ENCODE measurements at places on chromosomes 5 and 9.

- DNase-seq, result peak; percentile 75
Observed at GRCh38 chr5:150544611-150545219, 36.8 kb downstream of the NDST1 start.

GRCh38 chr5:180333661-180334060 lies 19.5 kb downstream of the GFPT2 start:
- DNase-seq, result no peak

- no peak for DNase-seq
Observed at GRCh38 chr5:92977846-92978540, 603.0 kb downstream of the NR2F1-AS1 start.

DNA sequence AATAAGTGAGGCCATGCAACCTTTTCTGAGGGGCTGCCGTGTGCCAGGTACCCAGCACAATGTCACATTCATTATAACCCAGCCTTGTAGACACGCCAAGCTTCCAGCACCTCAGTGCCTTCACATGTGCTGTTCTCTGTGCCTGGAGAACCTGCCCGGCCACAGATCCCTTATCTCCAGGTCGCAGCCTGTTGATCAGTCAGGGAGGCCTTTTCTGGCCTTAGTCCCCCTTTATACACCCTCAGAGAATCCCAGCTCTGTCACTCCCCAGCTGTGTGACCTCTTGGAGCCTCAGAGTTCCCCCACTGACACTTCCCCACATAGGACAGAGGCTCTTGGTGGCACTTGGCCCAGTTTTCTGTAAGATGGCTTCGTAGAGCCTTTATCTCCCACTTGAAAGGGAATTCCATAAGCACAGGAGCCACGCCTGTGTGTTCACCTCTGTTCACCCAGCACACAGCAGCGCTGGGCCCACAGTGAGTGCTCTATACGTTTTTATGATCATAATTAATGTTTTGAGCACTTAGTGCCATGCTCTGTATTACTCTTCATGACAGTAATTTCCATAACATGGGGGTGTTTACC lies 38.7 kb downstream of the NEURL1B start:
- no peak for DNase-seq

- DNase-seq, result no peak
Observed at GRCh38 chr5:143583409-143583808, 179.9 kb upstream of the NR3C1 start.

DNA sequence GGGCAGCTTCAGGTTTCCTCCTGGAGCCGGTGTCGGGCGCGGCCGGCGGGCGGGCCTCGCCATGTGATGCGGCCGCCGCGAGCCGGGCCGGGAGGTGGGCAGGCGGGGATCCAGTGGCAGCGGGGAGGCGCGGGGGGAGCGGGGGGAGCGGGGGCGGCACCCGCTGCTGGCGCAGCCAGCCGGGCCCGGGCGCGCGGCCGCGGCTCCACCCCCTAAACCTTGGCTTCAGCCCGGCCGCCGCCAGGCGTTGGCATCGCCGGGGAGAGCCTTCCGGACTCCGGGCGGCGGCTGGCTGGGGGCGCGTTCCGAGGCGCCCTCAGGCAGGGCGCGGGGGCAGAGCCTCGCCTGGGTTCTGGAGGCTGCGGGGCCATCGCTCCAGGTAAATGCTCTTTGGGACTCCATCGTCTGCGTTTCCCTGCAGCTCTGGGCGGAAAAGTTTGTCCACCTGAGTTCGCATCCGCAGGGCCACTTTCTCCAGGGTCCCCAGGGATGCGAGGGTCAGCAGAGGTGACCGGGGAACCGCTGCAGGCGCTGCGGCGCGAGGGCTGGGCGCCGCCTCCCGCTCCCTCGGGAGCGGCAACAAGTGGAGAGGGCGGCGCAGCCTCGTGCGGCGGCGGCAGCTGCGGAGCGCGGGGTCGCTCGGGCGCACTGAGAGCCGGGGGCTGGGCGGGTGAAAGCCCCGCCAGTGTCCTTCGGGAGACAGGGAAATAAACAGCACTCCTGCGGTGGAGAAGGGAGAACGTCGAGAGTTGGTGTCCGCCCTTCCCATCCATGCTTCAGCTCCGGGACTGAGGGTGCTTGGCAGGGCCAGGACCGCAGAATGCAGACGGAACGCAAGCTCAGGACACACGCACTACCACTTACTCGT lies at the start of gene ARHGEF28:
ARHGEF28 (plus strand) TSS at position 253 of the 868 bp plus-strand sequence. CDS start 58,656 bp downstream, outside the sequence.
- DNase-seq, result peak; percentile 75

DNA sequence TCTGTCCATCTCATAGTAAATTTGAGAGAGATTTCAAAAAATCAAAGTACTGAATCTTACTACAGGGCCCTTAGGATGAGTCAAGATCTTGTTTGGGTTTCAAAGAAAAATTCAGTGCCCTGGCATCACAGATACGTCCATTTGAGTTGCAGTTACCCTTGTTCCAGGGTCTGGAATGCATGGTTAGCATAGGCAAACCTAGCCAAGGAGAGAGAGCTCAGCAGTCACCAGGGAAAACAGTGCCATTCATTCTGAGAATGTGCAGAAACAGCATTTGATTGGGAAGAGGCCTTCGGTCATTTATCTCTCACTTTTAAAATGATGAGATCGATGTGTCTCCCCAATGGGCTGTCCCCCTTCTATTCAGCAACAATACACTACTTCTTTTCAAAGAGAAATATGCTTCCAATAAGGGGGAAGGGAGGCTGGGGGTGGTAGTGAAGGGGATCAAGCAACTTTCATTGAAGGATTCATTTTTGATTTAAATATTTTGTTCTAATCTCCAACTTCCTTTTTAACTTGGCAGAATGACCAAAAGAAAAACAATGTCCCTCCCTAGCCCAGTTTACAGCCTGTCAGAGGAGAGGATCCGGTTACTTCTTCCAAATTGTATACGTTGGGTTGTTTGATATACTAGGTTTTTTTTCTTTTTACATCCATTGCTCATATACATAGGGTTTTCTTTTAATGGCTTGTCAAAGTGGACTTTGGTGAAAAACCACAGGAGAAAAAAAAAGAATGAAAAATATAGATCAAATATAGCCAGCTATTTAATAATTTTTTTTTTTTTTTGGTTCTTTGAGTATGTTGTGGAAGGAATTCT lies 491.1 kb downstream of the CCDC171 start:
- DNase-seq, result peak; percentile 54

DNA sequence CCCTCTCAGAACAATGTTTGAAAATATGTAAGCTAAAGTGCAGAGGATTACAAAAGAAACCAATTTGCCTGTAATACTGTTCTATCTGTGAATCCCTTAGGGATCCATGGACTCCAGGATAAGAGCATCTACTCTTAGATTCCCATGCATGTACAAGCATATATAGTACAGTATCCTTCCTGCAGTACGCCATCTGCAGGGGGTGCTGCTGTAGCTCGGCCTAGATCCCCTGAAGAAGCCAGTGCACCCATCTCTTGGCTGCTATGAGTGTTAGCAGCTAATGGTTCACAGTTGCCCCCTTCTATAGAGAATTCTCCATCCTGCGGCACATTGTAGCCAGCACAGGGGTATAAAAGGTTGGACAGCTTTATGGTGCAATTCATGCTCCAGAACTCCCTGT lies 61.8 kb upstream of the SLC30A5 start:
- no peak for DNase-seq
